ENCODE measurements at places on chromosomes 2 and 18.

DNA sequence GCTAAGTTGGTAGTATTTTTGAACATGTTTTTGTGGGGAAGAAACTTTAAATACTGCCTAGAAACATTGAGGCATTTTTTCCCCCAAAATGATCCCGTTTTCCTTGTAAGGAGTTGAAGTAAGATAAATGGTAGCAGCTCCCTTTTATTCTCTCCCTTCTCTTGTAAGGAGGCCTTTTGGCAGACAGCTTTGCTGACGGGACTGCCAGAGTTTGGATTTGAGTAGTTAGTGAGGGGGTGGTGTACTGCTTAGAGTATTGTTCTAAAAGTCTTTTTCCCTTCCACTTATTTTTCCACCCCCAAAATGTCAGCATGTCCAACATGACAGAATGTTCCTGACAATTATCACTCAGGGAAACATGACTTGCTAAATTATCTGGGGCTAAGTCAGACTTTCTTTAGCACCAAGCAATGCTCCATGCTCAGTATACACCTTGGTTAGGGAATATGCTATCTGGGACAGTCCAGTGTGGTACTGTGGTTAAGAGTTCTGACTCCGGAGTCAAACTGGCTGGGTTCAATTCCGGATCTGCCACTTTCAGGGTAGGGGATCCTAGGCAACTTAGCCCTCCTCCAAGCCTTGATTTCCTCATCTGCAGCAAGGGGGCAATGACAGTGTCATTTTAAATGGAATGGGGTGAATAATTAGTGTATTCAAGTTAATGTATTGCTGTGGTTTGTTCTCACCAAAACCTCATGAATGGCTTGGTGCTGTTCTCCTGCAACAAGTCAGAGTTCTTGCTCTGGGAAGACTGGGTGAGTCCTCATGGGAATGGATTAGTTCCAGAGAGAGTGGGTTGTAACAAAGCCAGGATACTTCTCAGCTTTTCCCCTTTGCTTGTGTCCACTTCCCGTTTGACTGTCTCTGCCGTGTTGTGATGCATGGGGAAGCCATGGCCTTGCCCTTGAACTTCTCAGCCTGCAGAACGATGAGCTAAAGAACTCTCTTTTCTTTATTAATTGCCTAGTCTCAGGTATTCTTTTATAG lies 116.2 kb downstream of the TANC1 start:
- peak; percentile 79 for DNase-seq

DNA sequence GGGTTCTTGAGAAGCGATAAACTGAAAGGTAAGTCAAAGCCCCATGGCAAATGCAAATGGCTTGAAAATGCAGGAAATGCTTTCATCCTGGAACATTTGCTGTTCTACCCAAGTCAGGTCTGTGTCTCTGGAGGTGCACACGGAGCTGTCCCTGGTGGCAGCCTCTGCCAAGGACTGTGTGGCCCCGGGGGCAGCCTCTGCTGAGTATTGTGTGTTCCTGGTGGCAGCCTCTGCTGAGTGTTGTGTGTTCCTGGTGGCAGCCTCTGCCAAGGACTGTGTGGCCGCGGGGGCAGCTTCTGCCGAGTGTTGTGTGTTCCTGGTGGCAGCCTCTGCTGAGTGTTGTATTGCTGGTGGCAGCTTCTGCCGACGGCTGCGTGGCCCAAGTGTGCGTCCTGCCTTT lies 135.6 kb upstream of the ALKAL2 start:
- DNase-seq, result no peak

- no peak for DNase-seq
Observed at GRCh38 chr18:13389491-13390131, 171.1 kb downstream of the LDLRAD4 start.

DNA sequence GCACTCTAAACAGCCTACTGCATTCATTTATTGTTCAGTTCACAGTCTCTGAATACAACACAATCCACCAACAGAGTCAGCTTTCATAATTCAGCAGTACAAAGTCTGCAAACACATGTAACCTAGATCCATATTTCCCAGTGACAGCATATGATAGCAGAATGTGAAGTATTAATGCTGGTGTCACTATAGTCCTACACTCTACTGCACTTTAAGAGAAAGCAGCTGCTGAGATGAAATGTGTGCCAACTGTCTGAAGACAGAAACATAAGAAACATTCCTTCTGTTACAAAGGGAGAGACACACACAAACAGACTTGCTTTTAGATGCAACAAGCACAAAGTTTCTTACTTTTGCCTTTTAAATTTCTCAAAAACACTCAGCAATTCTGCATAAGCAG lies 441.8 kb downstream of the ZEB2 start:
- DNase-seq, result no peak

GRCh38 chr2:147389218-147389617 lies 455.6 kb upstream of the ACVR2A start:
- DNase-seq, result no peak

DNA sequence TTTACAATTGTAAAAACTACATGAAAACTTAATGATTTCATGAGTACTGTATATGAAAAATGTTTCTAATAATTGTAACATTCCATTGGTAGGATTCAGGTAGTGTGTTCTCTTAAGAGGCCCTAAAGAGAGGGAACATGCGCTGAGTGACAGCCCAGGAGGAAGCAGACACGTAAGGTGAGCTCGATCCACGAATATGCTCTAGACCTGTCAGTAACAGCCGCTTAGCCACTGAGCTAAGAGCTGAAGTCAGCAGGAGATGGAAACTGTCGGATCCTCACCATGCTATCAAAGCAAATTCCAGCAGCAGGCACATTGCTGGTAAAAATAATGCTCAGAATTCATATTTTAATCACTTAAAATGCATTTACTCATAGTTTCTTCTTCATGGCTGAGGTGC lies 346.5 kb downstream of the TGIF1 start:
- DNase-seq, result no peak

Measured in dermis microvascular lymphatic vessel endothelial cell (primary cell).